Stimulated activated CD4-positive, alpha-beta T cell treated with anti-CD3 and anti-CD28 coated beads, Interleukin-2, amount 100 ng/mL, for 24 hours (primary cell): ENCODE measurements at places on chromosomes 4 and X.

DNA sequence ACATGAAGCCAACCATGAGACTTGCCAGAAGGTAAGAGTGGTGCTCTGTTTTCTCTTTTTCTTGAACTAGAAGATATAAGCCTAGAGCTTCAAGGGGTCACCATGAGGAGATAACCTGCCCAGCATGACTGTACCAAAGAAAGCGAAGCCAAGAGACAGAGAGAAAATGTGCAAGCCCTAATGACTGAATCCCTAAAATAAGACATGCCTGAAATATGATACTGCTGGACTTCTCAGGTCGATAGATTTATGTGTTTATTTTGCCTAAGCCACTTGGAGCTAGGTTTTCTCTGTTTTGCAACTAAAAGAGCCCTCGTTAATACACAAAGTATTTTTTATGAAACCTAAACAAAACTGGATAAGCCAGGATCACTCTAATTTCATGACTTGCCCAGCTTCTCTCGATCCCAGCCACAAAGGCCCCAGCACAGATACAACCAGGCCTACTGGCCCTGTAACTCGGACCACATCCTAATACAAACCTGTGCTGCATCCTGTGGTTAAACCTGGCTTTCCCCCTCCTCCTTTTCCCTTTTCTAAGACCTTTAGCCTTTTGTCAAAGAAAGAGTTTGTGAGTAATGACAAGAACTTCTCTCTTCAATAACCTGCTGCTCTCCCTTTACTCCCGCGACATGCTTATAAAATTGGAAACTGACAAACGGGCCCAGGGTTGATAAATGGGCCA, 185.8 kb downstream of the APBB2 start:
- DNase-seq: no peak

DNA sequence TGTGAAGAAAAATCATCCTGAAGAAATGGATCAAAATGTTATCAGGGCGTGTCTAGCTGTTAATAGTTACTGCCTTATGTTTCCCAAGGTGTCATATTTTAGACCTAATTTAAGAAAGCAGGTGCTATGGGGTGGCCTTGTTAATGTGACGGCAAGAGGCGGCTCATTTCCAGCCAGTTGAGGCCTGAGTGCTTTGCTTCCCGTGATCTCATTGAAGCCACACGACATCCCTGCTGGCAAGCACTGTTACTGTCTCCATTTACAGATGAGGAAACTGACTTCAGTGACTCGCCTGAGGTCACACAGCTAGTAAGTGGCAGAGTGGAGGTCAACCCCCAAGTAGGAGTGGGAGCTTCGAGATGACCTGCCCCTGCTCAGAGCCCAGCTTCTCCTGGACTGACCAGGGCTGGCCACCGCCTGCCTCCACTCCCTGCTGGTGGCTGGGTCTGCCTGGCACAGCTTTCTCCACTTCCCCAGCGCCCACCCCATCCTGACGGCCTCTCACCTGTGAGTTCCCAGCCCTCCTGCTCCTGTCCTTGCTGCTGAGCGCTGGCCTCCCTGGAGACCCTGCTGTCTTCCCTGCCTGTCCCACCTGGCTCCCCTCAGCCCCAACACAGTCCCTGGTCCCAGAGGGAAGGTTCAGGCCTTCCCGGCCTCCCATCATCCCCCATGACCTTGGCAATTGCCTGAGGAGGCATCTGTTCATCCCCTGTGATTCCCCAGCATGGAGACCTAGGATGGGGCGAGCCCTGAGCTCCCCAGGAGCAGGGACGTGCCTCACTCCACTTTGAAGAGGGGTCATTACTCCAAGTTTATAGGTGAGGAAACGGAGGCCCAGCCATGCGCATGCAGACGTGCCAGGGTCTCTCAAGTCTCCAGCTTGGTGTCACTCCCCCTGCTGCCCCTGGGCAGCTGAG, 47.7 kb upstream of the SORCS2 start:
- DNase-seq: no peak

GRCh38 chr4:121690001-121690400, 6.8 kb downstream of the ANXA5 start:
- no peak for DNase-seq

DNA sequence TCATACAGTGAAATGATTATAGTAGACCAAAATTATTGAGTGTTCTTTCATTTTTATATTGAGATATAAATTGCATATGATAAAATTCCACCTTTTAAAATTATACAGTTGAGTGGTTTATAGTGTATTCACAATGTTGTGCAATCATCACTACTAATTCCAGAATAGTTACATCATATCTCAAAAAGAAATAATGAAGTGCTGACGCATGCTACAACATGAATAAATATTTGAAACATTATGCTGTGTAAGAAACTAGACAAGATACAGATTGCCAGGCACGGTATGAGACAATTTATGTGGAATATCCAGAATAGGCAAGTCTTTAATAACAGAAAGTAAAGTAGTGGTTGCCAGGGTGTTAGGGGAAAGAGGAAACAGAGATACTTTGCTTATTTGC, 871.7 kb downstream of the FAM133A start:
- no peak for DNase-seq

DNA sequence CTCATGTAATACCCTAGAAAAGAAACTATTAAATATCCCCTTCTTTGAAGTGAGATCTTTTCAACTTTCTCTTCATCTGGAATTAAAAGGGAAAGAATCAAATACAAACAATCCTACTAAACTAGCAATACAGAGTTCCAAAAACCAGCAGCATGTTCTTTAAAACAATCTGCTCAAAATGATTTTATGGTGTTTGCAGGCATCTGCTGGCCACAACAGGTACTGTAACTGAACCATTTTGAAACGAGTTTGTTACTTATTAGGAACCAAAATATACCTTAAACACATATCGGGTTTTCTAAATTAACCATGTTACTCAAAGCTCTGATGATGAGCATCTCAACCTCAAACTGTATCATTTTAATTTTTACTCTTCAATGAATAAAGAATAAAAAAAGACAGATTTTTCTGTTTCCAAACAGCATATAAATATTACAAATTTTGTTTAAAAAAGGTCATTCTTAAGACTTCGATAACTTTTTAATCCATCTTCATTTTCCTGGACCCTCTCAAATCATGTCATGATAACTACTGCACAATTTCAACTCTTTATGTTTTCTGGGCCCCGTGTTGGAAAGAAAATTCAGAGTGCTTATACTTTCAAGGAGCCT, 56.5 kb downstream of the ARAP2 start:
- DNase-seq: no peak

DNA sequence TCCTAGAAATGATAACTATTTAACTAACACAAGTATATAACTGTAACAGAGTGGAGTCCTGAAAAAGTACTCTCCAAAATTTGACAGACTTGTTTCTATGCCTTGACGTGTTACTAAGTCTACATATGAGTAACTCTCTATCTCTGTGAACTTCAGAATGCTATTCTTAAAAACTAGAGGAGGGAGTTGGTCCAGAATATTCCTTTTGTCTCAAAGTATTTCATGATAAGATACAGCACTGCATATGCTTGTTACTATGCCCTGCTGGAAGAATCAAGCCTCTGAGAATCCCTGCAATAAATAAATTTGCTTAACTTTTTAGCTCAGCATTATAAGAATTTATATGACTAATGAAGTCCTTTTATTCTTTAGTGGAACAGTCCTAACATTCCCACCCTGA, 50.9 kb upstream of the ATXN3L start:
- no peak for DNase-seq

GRCh38 chr4:90061881-90062280, 65.3 kb upstream of the CCSER1 start:
- no peak for DNase-seq

- DNase-seq: no peak
These were observed 198.8 kb downstream of the ANTXR2 start for GRCh38 chr4:79874197-79874596.

- DNase-seq: no peak
These were observed 77.0 kb upstream of the MXD4 start for GRCh38 chr4:2338754-2339457.

- no peak for DNase-seq
These were observed 39.8 kb downstream of the AFF1 start for GRCh38 chr4:86974551-86974994.

DNA sequence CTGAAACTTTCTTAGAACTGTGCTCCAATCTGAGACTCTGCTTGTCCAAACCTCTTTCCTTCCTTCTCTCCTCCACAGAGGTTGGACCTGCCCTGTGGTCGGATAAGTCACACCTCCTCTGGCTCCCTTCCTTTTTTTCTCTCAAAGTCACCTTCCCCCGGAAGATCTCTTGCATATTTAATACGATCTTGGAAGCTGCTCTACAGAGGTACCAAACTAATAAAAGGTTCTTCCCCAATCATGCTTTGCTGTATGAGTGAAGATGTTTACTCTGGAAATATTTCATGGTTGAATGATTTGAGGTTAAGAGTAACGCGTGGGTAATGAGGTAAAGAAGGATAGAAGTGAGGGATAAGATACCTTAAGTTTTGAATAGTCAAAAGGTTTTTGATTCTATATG, 166.0 kb downstream of the ATG4A start:
- no peak for DNase-seq

DNA sequence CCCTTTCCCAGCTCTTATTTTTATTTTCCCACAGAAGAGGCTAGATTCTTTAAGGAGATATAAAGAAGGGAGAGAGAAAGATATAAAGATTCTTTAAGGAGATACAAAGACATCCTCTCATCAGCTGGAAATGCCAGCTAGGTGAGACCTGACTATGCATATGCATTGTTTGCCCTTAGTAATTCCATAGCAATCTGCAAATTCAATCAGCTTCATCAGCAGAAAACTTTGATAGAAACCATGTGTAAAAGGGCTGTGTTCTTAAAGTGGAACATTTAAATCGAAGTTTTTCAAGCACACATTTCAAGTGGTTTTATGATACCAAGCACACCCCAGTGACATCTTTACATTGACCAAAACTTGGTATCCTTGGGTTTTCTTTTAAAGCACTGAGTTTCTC, 24.1 kb downstream of the FHL1 start:
- no peak for DNase-seq

GRCh38 chrX:7446815-7447214, 298.9 kb upstream of the PUDP start:
- no peak for DNase-seq

- no peak for DNase-seq
These were observed 37.6 kb downstream of the GABRB1 start for GRCh38 chr4:47068986-47069385.

DNA sequence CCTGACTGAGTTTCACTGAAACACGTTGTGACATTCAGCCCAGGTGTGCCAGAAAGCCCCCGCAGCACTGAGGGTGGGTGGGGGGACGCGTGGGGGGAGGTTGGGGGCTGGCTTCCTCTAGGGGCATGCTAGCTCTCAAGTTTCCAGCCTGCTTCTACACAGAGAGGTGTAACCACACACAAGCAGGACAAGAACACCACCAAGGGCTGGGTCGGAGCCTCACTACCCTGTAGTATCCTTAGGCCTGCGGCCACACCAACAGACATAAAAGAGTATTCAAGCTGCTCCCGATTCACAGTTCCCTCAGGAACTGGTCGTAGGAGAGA, 1.8 kb downstream of the USP46 start:
- no peak for DNase-seq

GRCh38 chr4:175308236-175308635, 390.1 kb downstream of the ADAM29 start:
- no peak for DNase-seq

GRCh38 chr4:137180349-137180748, 351.9 kb downstream of the PCDH18 start:
- DNase-seq: no peak

GRCh38 chr4:147610686-147611085, 6.5 kb upstream of the TMEM184C start:
- no peak for DNase-seq

- DNase-seq: no peak
These were observed 7.3 kb downstream of the SLC25A5 start for GRCh38 chrX:119475389-119476101.

DNA sequence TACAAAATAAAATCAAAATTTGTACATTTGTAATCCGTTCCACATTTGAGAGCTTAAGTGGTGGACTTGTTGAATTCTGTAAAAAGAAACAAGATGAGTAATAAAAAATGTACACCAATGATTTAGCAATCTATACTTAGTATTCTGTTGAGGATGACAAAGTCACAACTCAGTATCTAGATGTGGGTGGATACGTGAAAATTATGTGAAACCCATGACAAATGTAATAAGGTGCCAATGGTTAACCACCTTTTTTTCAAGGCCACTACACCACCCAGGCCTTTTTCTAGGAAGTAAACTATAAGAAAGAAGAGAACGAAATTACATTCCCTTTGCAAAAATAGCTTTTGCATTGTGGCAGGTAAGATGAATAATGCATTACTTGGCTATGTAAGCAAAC, 77.0 kb downstream of the ATP8A1 start:
- no peak for DNase-seq

GRCh38 chr4:15694431-15694830, 8.4 kb upstream of the BST1 start:
- no peak for DNase-seq

DNA sequence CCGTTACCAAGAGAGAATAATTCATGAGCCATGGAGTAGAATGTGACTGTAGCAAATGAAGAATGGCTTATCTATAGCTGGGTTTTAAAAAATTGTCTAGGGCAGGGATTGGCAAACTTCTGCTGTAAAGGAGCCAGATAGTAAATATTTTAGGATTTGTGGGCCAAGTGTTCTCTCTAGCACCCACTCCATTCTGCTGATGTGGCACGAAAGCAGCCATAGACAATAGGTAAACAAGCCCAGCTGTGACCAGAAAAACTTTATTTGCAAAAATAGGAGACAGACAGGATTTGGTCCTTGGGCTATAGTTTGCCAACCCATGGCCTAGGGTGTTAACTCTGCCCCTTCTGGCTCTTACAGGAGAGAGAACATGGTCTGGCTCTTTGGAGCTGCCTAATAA, 127.2 kb downstream of the AKAP4 start:
- DNase-seq: no peak

GRCh38 chr4:73308286-73308685, 49.7 kb upstream of the ANKRD17 start:
- no peak for DNase-seq

- no peak for DNase-seq
These were observed 32.0 kb upstream of the KIAA0232 start for GRCh38 chr4:6750286-6751221.

- no peak for DNase-seq
These were observed 216.4 kb upstream of the AFF2 start for GRCh38 chrX:148284056-148284455.

DNA sequence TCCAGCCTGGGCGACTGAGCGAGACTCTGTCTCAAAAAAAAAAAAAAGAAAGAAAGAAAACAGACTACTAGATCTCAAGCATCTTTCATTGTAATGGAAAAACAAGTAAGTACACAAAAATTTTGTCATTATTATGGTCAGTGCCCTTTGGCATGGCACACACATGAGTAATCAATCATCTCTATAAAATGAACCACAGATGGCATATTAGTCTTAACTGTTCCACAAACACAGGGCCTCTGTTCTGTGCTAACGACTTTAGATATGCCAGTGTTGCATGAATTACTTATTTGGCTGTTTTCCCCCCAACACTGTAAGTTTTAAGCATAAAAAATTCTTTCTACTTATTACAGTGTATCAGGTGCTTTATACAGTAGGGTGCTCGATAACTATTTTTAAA, 90.4 kb downstream of the COX7B2 start:
- no peak for DNase-seq

- DNase-seq: no peak
These were observed 190.8 kb upstream of the GK2 start for GRCh38 chr4:79598801-79599200.
